ENCODE measurements at places on chromosomes 2 and 18.

DNA sequence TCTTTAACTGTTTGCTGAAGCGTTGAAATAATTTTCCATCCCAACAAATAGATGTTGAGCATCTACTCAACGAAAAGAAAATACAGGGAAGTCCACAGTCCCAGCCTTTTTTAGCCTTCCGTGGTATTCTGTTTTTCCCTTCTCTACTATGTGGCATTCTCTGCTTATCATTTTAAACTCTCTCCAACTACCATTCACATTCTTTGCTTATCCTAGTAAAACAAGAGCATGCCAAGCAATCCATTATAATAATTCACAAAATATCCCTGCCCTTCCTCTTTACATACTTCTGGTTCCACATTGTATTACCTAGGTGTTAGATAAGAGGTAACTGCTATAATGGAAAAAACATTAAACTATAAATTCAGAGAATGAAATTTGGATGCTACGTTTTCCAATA is 1.6 kb upstream of the SESTD1 start:
- DNase-seq = no peak

GRCh38 chr2:225781991-225782390 is 382.5 kb downstream of the NYAP2 start:
- no peak for DNase-seq

DNA sequence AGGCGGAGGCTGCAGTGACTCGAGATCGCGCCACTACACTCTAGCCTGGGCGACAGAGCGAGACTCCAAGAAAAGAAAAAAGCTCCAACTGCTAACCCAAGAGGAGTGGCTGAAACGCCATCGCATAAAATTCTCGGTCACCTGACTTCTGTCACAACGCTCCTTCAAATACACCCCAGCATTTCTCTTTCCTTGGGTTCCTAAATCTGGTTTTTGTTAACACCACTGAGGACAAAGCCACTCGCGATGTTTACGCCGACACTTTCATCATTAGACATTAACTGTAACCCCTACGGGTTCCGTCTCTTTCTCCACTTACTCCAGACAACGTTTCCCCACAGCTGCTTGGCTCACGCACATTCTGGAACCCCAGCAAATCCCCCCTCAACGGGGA is 679 bp downstream of the CLK1 start:
- DNase-seq = no peak

DNA sequence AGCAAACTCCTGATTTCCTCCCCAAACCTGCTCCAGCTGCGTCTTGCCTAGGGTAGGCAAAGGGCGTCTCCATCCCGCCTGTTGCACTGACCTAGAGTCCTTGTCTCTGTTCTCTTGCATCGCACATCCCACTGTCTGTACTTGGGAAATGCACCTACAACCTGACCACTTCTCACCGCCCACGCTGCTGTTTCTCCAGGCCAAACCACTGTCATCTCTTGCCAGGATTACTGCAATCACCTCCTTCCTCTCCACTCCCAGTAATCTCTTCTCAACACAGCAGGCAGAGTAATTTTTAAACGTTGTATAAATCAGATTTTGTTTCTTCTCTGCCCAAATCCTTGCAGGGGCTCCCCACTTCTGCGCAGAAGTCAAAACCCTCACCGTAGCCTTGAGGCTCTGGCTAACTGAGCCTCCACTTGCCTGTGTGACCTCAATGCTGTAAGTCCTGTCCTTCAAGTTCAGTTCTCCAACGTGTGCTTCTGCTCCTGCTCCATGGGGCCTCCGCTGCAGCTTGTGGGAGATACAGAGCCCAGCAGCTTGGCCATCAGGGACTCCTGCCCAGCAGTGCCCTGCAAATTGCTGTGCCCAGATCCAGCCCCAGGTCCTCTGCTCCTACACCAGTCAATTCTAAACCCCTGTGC is 27.7 kb upstream of the SEMA4C start:
- DNase-seq = no peak

GRCh38 chr2:135030826-135031225 is 16.4 kb downstream of the MAP3K19 start:
- no peak for DNase-seq

- no peak for DNase-seq
Measured at GRCh38 chr2:206083602-206084438, 2.2 kb downstream of the INO80D start.

- DNase-seq = no peak
Measured at GRCh38 chr2:225296951-225297350, 102.6 kb upstream of the NYAP2 start.

- DNase-seq = no peak
Measured at GRCh38 chr18:76967721-76968472, 145.5 kb downstream of the ZNF236 start.

DNA sequence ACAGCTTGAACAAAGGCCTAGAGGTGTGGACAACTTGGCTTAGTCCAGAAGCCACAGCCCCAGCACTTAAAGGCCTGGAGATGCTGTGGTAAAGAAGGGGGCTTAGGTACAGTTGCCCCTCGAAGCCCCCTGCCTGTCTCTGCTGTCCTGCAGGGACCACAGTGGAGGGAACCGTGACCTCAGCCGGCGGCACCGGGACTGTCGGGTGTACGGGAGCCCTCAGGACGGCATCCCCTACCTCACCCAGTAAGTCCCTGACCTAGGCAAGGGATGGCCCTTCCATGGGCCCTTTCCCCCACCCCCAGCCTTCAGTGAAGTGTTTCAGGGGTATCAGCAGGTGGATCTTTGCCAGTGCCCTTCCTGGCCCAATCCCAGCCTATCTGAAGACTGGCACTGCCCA is 15.3 kb upstream of the CATIP start:
- DNase-seq = no peak

GRCh38 chr2:425947-426346 is 138.1 kb upstream of the ALKAL2 start:
- DNase-seq = no peak

DNA sequence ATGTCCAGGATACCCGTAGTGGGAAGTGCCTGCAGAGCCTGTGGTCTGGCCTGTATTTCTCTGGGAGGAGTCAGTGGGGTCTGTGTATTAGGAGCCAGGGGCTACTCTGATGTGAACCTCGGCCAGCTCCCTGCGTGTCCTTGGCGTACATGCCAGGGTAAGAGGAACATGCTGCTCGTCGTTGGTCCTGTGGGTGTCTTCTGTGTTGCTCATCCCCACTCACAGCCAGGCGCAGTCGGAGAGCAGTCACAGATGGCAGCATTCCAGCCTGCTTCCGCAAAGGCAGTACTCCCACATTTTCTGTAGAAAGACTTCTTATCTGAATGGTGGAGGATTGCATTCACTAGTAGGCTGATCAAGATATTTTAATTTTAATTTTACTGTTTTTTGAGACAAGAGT is 84.9 kb downstream of the DGKD start:
- no peak for DNase-seq

DNA sequence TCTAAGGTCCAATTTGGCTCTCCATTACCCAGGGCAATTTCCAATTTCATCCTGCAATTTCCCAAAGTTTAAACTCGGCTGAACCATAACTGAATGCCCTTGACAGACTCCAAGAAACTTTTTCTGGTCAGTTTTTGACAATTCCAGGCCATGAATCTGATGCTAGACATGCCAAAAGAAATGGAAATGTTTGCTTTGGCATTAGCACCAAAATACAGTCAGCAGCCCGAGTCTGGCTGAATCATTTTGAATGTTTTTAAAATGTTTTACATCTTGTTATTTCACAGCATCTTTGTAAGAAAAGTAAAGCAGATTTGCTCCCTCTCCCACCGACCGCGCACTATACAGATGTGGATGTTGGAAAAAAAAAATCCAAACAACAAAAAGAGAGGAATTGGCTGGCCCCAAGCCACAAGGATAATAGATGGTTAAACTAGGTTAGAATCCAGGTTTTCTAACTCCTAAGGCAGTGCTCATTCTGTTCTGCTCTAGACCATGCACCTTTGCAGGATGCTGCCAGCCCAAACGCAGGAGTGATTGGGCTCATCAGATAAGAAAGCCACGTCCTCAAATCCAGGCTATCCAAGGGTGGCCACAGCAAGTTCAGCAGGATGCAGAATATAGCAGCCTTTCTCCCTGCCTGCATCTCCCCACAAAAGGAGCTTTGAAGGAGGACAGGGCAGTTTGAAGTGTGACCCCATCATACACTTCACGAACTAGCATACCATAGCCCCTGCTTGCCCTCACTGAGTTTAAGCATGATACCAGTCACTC is 167.5 kb downstream of the ALK start:
- no peak for DNase-seq

DNA sequence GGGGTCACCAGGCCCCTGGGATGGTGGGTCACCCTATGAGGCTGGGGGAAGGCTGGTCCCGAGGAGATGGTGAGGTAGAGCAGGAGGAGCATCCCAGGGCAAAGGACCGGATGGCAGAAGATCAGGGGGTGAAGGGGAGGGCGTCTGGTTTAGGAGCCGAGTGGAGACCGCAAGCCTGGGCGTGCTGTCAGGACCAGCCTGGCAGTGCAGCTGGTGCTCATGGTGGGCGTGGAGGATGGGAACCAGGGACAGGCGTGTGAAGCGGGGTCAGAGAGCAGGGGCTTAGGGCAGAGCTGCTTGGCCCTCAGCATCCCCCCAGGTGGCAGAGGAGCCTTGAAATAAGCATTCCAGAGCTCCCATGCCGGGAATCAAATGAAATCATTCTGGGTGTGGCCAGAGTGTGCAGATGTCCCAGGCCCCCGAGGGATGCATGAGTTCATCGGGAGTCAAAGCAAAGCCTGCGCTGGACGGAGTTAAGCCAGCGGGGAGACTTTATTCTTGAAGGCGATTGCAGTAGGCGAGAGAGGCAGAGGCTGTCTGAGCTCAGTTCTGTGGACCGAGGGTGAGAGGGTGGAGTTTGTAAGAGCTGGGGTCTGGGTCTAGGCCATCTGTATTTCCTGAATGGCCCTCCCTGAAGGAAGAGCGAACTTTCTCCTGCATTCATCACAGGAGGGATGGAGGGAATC is 33.1 kb upstream of the MBP start:
- no peak for DNase-seq

GRCh38 chr2:191521608-191522208 is 156.2 kb upstream of the NABP1 start:
- DNase-seq = no peak

DNA sequence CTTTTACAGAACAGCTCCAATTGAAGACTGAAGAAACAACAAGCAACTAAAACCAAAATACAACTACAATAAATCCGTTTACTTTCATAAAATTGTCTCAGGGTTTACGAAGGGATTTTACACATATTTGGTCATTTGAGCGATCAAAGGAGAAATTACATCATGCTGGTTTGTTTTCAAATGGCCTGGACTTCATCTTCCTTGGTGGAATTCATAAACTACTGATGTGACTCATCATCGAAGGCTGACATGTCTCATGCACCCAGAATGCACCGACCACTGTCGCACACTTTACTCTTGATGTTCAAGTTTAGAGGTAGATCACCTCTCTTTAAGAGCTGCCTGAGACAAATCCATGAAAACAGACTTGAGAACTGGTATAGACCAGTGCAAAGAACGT is 25.6 kb upstream of the PMAIP1 start:
- no peak for DNase-seq

DNA sequence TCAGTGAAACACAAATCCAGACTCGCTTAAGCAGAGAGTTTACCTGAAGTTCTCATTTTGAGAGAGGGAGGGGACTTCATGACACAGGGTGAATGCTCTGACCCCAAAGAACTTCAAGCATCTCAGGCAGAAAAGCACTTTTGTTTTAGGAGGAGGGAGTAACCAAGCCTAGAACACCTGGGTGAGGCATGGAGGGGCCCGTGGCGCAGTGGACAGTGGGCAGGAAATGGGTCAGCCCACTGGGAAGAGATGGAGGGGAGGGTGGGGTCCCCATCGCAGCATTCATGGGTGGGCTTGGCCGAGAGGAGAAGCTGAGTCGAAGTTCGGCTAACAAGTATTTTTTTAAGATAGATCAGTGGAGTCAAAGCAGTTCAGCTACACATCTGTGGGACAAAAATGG is 67.9 kb downstream of the SH3YL1 start:
- DNase-seq = no peak

- DNase-seq = no peak
Measured at GRCh38 chr2:211205836-211206235, 649.4 kb downstream of the CPS1 start.

- DNase-seq = no peak
Measured at GRCh38 chr2:27627963-27628766, 647 bp downstream of the CCDC121 start.

DNA sequence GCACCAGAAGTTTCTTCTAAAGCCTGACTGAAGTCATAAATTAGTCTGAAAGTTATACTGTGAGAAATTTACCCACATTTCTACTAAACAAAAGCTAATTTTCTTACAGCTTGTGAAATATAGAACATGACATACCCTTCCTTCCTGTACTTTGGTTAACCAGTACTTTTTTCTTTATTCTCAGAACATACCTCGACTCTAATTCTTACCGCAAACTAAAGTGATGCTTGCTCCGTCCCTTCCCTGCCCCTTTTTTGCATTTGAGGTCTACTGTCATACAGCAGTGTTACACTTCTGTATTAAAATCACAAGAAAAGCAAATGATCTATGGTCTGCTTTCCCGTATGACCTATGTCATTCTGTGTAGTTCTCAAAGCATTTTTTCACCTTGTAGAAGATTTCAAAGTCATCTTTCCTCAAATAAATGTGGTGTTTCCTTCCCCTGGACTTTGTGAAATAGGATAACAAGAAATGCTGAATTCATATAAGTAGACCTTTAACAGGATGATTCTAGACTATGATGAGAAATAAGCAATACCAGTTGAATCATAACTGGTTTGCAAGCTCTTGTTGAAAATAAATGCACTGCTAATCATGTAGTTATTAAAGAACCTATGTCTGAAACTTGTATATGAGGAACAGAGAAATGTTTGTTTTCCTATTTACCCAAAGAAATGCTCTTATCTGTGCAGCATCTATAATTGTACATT is 30.4 kb downstream of the CYTIP start:
- DNase-seq = peak; percentile 36

DNA sequence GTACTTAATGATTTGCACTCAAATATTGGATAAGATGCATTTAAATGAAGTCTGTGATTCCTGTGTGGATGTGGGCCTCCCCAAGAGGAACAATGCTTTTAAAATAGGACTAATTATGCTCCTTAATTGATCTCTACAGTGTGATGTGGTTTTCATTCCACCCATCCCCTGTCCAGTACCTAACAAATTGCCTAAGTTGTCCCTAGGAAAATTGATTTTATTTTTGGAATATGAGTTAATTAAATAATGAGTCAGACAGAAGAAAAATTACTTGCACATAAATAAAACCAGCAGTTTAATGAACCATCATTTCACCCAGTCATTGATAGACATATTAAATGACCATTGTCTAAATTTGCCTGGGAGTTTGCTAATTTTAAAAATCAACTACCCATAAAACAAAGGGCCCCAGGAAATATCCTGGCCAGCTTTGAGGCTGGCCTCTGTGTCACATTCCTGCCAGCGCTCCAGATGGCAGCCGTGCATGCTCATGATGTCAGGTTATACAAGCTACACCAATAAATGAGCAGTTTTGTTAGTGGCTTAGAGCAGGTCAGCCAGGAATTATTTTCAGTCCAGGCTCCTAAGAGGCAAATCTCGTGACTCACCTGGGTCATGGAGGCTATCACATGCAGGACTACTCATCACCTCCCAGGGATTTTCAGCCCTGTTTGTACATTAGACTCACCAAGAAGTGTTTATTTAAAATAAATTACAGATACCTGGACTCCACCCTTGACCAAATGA is 31.9 kb downstream of the ABHD3 start:
- DNase-seq = no peak

Measured in stimulated activated CD8-positive, alpha-beta memory T cell treated with anti-CD3 and anti-CD28 coated beads, Interleukin-7, amount 100 ng/mL, for 4 hours (primary cell).